Stimulated activated CD8-positive, alpha-beta memory T cell treated with anti-CD3 and anti-CD28 coated beads, Interleukin-7, amount 100 ng/mL, for 24 hours (primary cell): ENCODE measurements at places on chromosomes 2 and 18.

DNA sequence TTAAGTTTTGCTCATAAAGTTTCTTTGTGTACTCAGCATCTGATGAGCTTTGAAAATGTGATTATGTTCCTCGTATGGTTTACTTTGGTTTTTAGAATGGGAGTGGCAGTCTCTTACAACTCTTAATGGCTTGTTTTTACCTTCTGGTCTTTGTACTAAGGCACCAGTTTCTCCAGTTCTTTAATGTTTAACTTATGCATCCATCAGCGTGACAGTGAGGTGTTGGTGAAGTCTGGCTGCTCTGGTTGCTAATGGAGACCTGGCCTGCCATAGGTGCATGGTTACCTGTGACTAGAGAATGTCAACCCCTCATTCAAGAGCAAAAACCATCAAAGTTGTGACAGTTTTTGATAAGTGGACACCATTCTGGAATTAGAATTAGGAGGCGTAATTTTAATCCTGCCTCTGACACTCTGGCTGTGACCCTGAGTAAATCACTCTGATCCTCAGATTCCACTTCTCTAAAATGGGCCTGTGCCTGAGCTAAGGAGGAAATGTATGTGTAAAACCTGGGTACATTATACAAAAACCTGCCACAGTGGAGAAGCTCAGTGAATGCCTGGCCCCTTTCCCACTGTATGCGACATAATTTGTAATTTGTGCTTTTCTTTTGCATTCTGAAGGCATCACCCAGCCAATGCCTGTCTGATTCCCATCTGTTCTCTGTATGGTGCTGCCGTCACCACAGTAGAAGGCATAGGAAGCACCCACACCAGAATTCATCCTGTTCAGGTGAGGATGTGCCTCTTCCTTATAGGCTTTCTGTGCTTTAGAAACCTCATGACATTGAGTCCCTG, 11.2 kb downstream of the AOX1 start:
- DNase-seq = no peak

GRCh38 chr2:9748577-9748976, 94.7 kb upstream of the TAF1B start:
- no peak for DNase-seq

- no peak for DNase-seq
These were observed 5.8 kb upstream of the RDH14 start for GRCh38 chr2:18566145-18566769.

GRCh38 chr2:196259507-196260481, 88.4 kb upstream of the STK17B start:
- no peak for DNase-seq

DNA sequence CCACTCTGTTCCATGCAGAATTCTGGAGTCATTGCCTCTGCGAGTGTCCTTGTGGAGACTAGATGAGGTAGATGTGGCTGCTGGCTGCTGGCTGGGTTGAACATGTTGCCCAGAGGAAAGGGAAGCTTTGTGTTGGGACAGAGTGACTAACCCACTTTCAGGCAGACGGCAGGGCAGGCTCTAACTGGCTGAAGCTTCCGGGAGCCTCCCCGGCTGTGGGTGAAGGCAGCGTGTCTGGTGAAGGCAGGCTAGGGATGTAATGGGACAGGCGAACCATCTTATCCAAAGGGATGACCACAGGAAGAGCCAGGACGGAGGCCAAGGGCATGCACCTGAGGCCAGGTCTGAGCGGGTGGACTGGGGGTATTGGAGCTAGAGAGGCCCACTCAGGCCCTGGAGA, 16.0 kb downstream of the ASPRV1 start:
- DNase-seq = no peak
